ENCODE measurements at places on chromosomes 1 and 21.

DNA sequence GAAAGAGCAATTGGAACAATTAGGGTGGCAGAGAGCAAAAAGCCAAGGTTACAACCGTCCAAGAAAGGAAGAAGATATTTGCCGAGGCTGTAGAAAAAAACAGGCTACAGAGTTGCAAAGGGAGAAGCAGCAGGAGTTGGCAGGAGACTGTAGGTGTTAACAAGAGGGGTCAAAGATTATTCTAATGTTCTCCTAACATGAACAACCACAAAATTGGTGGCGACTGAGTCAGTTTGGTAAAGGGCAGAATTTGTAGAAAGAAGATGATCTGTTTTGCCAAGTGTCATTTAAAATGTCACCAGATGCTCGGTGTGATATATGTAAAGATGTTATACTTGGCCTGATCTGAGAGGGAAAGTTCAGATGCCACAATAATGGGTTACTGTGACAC is 401 bp upstream of the PRUNE1 start:
- no peak for DNase-seq

DNA sequence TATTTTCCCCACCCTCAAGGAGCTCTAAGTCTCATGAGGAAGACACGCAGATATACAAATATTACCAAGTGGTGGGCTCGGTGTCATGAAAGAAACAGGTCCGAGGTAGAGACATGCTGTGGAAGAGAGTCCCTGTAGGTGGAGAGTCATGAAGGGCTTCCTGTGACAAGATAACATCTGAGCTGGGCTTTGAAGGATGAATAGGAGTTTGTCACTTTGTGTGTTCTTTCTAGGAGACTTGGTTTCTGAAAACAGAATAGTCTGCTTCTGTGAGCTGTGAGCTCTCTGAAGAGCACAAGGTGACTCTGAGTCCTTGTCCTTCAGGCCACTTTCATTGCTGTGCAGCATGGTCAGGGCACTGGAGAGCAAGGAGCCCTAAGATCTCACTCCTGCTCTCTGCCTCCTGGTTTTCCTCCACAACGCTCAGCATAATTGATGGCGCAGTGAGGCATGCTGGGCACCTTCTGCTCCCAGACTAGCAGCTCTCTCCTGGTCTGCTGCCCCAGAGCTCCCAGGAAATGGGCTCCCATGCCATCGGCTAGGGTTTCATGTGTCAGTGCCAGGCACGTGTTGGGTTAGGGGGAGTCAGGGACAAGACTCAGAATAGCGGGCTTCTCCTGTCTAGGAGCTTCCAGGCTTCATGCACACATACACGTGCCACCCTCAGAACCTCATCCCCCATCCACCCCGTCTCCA is 209.9 kb upstream of the CSF3R start:
- DNase-seq: no peak

- DNase-seq: no peak
Observed at GRCh38 chr1:214523124-214523824, 28.1 kb downstream of the PTPN14 start.

GRCh38 chr1:183302452-183303322 is 115.5 kb downstream of the NMNAT2 start:
- no peak for DNase-seq

- no peak for DNase-seq
Observed at GRCh38 chr1:44326821-44327465, 28.1 kb downstream of the ERI3 start.
